ENCODE measurements at places on chromosomes 4 and X. TPM values are rescaled to one million over a fixed set of nuclear protein-coding genes. Genes with fewer than 3 reads are reported as not detected.

DMP1 gene
- not detected for total RNA-seq

TEX13A gene
- not detected for total RNA-seq

IL21 gene
- not detected for total RNA-seq

KIT gene
- total RNA-seq: 2.6 TPM

SSX4 gene
- not detected for total RNA-seq

MGARP gene
- total RNA-seq: 0.90 TPM

DGKK gene
- 0.36 TPM for total RNA-seq

MAGEB3 gene
- not detected for total RNA-seq

ZMAT1 gene
- 2.5 TPM for total RNA-seq

ADGRG4 gene
- 0.08 TPM for total RNA-seq

DNA sequence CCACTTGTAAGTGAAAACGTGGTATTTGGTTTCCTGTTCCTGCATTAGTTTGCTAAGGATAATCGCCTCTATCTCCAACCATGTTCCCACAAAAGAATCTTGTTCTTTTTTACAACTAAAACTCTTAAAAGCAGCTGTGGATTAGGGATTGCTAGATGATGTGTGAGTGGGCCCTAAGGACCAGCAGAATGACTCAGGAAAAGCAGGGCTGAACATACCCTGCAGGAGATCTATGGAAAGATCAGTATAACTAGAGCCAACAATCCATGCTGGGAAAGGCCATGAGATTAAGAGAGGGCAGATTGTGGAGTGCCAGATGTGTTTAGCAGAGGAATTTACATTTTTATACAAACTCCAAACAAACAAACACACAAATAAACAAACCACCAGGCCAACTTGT, 128.4 kb upstream of the TMEM164 start:
- DNase-seq: no peak

DNA sequence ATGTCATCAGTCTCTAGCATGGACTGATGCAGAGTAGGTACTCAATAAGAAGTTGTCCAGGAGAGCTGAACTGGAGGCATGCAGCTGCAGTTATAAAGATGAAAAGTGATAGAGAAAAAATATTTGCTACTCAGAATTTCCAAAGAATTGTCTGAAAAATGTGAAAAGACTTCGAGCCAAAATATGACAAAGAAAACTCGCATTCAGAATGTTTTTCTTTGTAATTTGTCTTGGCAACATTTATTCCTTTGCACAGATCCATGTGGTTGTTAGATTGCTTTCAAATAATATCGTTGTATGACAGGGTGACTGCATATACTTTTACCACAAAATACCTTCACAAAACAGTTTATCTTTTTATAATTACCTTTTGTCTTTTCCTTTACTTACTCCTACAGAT, 128.0 kb upstream of the SLC4A4 start:
- DNase-seq: no peak

DNA sequence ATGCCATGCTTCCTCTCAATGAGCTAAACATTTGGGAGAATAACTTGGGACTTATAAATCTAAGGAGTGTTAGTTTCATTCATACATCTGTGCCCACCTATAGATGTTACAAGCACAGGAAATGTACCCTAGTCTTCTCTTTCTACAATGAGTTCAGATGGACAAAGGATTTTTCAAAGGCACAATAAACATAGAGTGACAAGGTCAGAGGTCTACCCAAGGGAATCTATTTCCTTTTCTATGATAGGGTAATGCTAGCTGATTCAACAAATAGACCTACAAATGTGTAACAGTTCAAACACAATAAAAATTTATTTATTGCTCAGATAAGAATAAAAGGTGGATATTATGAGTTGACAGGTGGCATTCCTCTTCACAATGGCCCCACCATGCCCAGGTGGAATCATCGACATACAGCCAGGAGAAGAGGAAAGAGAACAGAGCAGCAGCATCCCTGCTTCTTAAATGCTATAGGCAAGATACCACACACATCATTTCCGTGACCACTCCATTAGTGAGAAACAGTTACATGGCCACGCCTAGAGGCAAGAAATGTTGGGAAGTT, 421.8 kb downstream of the HNRNPD start:
- no peak for DNase-seq

DNA sequence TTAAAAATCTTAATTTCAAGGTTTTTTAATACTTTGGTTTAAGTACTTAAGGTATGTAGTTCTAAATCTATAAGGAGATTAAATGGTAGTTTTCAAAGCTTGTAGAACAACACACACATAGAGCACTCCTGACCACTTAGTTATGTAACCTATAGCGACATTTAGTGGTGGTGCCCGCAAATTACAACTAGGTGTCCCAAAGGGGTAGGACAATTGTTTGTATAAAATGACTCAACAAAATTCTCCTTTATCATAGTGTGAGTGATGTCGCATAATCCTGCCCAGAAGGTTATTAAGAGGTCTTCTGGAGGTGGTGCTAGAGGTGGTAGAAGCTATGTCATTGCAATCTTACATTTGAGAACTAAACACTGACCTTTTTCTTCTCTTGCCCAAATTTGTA, 373.0 kb upstream of the RASGEF1B start:
- peak; percentile 89 for DNase-seq

DNA sequence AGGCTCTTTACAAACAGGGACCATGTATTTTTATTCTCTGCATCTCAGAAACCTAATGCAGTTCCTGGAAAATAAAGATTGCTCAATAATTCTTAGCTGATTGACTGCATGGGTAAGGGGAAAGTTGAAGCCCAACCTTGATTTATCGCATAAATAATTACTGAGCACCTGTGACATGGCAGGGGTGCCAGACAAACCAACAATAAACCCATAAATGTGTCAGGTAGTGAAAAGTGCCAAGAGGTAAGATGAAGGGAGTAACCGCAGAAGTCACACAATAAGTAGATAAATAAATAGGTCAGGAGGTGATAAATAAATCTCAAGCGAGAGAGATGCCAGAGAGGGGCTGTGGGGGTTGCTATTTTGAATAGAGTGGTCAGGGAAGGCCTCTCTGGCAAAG, 20.1 kb upstream of the AP1S2 start:
- DNase-seq: no peak

DNA sequence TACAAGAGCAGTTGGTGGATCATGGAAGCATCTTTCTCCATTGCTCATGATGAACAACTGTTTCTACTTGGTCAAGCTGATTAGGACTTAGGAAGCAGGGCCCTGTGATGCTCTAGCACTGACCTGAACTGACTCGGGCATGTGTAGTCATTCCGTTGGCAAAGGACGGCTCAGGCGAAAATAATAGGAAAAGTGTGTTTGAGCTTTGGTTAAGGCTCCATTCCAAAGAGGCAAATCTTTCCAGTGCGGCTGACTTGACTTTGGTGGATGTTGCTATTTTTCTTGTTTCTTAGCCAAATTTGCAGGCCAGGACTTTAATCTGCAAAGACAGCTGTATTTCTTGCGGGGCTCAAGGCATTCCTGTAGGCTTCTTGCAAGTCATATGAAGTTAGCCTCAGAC, 39.5 kb downstream of the ZNF518B start:
- no peak for DNase-seq

GRCh38 chrX:108090491-108091263, 665 bp downstream of the PSMD10 start:
- DNase-seq: no peak

DNA sequence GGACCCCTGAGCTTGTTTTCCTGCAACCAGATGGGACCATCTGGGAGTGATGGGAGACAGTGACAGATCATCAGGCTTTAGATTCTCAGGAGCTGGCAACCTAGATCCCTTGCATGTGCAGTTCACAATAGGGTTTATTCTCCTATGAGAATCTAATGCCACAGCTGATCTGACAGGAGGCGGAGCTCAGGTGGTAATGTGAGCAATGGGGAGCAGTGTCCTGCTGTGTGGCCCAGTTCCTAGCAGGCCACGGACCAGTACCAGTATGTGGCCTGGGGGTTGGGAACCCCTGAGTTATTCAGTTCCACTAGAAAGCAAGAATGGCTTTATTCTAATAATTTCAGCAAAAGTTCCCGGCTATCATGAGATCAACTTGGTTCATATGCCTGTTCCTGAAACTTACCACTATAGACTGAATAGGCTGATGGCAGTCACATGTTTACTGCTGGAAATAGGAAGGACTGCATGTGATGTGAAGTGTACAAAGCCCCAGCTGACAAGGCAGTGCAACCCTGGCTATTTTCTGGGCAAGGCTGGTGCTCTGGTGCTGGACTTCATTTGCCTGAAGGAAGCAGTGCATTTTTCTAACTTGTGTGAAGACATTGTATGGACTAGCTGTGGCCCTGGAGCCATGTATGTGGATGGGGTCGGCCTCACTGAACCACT, 107.2 kb downstream of the SPRY1 start:
- no peak for DNase-seq

DNA sequence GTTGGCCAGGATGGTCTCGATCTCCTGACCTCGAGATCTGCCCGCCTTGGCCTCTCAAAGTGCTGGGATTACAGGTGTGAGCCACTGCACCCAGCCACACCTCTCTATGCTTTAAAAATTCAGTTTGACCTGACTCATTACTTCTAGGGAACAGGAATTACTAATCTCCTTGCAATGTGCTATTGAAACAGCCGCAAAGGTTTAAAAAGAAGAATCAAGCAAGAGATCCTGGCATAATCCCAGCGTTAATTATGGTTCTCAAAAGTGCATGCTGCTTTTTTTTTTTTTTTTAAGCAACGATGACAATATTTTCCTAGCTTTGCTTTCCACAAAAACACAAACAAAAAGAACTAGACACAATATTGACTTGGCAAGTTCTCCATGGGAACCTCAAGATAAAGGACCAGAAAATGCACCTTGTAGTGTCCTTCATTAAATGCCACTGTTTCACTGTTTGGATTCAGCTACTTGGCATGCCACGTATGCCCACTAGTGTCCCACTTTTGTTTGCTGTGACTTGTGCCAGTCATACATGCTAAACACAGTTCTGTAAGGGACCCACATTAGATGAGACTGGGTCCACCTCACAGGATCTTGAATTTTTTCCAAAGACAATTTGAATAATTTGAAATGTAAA, 112.6 kb upstream of the PPARGC1A start:
- DNase-seq: no peak

DNA sequence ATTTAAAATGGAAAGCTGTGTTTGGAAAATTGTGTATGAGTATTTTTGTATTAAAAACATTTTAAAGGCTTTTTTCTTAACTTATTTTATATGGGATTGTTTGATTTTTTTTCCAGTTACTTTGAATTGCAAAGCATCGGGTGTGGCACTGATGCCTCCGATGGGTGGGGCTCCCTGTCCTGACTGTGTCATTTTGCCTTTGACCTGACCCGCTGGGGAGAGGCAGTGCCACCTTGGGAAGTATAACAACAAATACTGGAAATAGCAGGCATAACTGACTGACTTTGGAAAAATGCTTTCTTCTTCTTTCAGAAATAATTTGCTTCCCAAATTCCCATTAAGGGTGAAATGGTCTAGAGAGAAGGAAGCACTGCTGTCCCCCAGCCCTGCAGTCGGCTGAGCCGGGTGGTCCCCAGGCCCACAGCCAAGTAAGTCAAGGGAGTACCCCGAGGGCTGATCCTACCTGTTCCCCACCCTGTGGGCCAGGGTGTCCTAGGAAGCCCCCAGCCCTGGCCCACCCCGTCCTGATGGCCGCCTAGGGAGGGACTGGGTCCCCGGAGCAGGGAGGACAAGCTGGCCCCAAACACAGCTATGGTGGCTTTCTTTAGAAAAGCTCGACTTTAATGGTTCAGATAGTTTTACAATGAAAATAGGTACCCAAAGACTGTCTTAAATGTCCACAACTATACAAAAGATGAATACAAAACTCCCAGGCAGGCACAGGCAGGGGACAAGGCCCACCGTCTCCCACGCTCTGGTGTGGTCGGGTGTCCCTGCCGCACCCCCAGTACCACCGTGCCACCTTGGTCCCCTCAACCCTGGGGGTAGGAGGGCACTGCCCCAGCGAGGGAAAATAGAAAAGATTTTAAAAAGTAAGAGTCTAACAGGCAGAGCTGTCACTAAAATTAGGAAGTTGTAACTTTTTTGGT, 26.4 kb downstream of the NELFA start:
- no peak for DNase-seq

- DNase-seq: no peak
Observed at GRCh38 chr4:96149894-96150293, 310.0 kb downstream of the PDHA2 start.

- no peak for DNase-seq
Observed at GRCh38 chr4:79638735-79639134, 230.7 kb upstream of the GK2 start.

DNA sequence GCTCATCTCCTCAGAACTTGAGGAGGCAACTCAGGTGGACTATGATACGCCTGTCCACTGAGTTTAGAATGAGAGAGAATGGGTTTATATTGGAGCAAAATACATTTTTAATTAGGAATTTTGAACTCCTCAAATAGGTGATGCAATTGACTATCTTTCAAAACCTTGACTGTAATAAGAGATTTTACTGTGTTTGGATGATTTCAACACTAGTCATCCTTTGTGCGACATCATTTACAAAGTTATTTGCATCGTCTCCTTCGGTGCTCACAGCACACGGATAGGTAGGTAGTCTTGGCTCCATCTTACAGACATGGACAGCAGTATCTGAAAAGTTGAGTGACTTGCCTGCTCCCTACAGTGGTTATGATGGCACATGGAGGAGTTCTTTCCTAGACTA, 67.0 kb downstream of the AASDH start:
- no peak for DNase-seq

GRCh38 chrX:120125444-120125843, 9.7 kb upstream of the RHOXF1 start:
- no peak for DNase-seq

- DNase-seq: peak; percentile 54
Observed at GRCh38 chr4:21768349-21769310, 179.9 kb downstream of the KCNIP4 start.

GRCh38 chr4:83851261-83852084, 315.6 kb downstream of the GPAT3 start:
- peak; percentile 12 for DNase-seq

- no peak for DNase-seq
Observed at GRCh38 chrX:30858098-30858497, 31.0 kb downstream of the TAB3 start.

GRCh38 chr4:176799653-176800052, 6.9 kb upstream of the VEGFC start:
- no peak for DNase-seq

DNA sequence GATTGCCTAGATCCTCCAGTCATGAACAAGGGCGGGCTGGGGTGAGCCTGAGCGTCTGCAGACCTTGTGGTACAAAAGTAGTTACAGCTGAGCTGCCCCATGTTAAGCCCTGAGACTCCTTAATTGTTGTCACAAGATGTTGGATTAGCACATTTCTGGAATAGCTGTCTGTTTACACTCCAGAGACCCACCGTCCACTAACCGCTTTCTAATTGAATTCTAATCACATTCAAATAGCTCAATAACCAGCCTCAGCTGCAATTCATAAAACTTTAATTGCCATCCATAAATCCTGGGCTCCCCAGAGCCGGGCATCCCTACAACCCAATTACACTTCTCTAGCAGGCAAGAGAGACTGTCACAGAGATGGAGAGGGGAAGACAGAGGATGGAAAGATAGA, 1.6 kb upstream of the GSX2 start:
- DNase-seq: no peak

DNA sequence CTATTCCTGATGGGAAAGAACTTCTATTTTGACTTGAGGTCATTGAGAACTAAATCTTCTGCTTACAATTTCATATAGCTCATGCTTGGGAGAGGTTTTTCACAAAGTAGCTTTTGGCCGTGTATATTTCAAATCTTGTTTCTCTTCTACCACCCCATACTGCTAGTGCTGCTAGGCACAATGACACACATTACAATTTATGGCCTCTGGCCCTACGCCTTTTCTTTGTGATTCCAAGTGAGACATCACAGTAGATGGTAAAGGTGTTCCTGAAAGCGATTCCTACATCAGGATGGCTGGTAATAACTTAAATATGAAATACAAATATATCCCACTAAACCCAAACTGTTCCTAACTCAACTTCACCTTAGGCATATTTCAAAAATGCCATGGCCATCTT, 101.1 kb downstream of the ATXN3L start:
- DNase-seq: no peak
